A673 (cell line): ENCODE measurements at places on chromosomes 7 and 10. TPM values are rescaled to one million over a fixed set of nuclear protein-coding genes. Genes with fewer than 3 reads are reported as not detected.
A peak's percentile ranks its signal among the peaks of the same experiment; 100 is the strongest.

GRCh38 chr10:60870416-60870728, 73.6 kb downstream of the RHOBTB1 start:
- no peak for DNase-seq

KLLN gene
- total RNA-seq = 0.32 and 0.37 TPM in 2 replicates

MMD2 gene
- total RNA-seq = not detected in 2 replicates

GRCh38 chr7:149209518-149210269, 14.3 kb downstream of the ZNF282 start:
- DNase-seq = peak; percentile 77

DNA sequence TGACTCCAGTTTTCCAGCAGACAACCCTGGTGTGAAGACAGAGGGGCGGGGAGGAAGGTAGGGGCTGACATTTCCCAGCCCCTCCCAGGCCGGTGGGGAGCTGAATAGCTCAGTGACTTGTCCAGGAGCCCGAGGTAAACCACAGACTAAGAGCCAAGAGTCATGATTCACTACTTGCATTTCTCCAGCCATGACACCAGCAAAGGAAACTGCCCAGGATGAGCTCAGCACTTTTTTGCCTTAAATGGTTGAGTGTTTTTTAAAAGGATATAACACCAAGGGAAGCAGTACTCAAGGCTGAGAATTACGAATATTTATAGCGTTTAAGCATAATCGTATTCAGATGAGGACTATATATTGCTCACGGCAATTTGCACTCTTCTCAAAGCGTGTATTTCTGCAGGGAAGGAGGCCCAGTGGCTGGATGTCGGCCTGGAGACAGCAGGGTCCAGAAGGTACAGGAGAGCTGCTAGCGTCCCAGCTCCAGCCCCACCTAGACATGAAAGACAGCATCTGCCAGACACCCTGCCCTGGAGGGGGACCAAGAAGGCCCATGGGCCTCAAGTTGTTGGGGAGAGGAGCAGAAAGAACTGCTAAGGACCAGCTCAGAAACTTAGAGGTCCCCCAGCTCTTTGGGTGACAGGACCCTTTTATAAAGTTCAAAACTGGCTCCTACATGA, 141.4 kb downstream of the GRID1 start:
- DNase-seq = no peak

DNA sequence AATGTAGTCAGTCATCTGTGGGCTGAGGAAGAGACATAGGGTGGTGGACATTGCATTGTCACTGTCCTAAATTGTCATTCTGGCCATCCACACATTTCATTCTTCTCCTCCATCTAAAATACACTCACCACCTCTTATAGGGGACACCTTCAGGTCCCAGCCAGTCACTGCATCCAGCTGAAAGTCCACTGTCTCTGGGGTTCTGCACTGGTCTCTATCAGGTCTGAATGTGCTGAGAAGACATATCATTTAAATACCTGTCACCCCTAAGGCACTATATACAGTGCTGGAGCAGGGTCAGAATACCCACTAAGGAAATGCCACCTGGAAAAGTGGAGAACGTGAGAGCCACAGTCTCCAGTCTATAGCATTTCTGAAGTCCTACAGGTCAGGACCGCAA, 29.6 kb downstream of the SH2D4B start:
- DNase-seq = no peak

DNA sequence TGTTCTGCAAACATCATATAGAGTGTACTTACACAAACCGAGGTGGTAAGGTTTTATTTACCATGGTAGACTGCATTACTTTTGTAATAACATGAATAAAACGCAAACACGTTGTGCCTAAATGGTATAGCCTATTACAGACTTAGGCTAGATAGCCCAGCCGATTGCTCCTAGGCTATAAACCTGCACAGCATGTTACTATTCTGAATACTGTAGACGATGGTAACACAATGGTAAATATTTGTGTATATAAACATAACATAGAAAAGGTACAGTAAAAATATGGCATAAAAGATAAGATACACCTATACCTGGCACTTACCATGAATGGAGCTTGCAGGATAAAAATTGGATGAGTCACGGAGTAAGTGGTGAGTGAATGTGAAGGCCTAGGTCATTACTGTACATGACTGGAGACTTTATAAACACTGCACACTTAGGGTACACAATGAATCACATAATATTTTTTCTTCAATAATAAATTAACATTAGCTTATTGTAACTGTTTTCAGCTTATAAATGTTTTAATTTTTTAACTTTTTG, 16.3 kb downstream of the AKR1D1 start:
- no peak for DNase-seq
